ENCODE measurements at places on chromosomes 4 and X.

DNA sequence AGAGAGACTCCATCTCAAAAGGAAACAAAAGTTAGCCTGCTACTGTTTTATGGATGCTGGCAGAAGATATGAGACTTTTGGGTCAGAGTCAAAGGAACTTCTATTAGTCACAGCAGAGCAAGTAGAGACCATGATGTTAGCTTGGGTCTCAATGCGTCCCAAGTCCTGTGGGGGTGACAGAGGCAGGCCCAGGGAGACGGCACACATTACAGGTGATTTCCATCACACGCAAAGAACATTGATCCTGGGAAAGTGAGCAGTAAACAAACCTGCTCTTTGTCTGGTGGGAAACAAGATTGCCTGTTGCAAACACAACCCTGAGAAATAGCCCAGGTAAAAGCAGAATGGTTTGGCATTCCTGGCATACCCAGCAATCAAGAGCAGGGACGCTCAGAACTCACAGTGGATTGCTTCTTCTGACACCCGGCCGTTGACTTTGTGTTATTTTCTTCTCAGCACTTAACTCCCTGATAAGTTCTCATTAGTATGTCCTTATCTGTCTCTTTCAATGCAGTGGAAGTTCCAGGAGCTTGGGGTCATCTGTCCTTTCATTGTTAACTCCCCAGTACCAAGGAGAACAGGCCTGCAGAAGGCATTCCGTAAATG, 51.2 kb upstream of the LGI2 start:
- no peak for DNase-seq

- no peak for DNase-seq
These were observed 55.4 kb downstream of the DDX3X start for GRCh38 chrX:41389311-41389888.

DNA sequence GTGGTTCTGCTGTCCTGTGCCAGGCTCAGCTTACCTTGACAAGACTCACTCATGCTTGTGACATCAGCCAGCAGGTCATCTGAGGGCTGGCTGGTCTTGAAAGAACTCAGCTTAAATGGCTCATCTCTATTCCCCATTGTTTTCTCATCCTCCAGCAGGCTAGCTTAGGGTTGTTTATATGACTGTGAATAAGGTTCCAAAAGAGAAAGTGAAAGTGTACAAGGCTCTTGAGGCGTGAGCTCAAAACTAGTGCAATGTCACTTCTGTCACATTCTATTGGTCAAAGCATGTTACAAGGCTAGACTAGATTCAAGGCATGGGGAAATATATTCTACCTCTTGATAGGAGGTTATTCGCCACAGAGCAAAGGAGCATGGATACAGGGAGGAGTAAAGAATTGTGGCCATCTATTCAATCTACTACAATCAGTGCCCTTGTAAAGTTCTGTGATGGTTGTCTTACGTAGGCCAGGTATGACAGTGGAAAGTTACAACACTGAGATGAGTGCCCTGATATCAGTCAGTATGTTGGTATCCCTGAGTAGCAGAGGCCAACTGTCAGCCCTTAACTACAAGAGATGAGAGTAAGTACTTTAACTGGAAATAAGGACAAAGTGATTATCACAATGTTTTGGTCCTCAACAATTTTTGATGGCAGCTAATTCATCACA, 19.8 kb upstream of the TMLHE start:
- no peak for DNase-seq

- DNase-seq: no peak
These were observed 56.4 kb downstream of the NBDY start for GRCh38 chrX:56785442-56785841.

DNA sequence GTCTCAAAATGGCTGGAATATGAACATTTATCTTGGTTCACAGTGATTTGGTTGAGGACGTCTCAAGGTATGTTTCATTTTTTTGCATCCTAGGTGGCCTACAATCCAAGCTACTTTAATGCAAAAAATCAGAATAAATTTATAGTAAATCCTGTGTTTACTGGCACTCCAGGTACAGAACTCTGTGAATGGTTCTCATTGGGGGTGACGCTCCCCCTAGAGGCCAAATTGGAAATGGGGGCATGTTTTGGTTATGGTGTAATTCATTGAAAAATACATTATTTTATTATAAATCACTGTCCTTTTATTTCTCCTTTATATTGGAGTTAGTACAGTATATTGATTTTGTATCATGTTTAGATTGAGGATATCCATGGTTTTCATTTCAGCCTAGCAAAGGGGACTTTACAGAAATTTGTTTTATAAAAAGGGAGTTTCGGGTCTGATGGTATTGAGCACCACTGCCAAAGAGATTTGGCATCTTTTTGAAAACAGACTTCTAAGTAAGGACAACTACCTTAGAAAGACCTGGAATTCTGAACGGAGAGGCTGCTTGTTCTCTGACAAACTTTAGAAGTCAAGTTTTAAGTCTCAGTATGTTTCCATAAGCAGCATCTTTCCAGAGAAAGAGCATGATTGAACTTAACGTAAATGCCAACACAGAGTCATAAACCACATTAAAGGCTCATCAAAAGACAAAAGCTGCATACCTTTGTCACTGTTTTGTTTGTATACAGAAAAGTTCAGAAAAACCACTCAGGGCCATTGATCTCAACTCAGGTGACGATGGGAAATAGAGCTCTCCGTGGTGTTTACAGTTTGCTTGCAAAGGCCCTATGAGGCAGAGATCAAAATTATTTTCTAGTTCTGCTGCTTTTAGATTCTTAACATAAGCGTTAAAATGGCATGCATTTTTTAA, 19.4 kb downstream of the MTM1 start:
- no peak for DNase-seq

DNA sequence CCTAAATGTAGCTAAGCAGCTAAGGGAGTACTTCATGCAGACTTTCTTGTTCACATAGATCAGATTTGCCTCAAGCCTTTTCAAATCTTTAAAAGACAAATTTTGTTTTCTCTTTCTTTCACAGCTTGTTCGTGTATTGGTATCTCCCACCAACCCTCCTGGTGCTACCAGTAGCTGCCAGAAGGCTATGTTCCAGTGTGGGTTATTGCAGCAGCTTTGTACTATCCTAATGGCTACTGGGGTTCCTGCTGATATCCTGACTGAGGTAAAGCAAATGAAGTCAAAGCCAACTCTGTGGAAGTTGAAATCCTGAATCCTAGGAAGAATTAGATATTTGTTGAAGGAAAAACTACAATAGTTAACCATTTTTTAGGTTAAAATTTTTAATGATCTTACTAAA, 62.6 kb downstream of the USO1 start:
- no peak for DNase-seq

- no peak for DNase-seq
These were observed 22.2 kb downstream of the CLCN4 start for GRCh38 chrX:10178866-10179463.

GRCh38 chr4:12902735-12903134, 581.4 kb downstream of the RAB28 start:
- DNase-seq: no peak

GRCh38 chr4:135197641-135198040, 996.1 kb upstream of the PABPC4L start:
- no peak for DNase-seq

GRCh38 chr4:21722157-21722839, 226.3 kb downstream of the KCNIP4 start:
- DNase-seq: no peak

DNA sequence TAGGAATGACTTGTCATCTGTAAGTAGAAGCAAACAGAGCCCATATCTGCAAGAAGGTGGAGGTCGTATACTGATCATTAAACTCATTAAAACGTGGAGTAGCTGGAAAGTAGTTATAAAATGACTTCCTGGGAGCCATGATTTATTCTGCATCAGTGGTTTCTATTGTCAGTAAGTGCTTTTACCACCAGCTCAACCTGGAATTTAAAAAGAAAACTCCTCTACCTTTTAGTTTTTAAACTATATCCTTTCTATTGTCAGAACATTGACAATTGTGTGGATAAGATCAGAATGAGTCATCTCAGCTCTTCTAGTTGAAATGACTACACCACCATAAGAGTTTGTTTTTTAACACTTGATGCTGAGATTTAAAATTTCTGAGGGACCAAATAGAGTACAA, 651.2 kb upstream of the GALNT7 start:
- DNase-seq: no peak

- DNase-seq: no peak
These were observed 28.4 kb downstream of the MAGEB16 start for GRCh38 chrX:35826503-35826902.

DNA sequence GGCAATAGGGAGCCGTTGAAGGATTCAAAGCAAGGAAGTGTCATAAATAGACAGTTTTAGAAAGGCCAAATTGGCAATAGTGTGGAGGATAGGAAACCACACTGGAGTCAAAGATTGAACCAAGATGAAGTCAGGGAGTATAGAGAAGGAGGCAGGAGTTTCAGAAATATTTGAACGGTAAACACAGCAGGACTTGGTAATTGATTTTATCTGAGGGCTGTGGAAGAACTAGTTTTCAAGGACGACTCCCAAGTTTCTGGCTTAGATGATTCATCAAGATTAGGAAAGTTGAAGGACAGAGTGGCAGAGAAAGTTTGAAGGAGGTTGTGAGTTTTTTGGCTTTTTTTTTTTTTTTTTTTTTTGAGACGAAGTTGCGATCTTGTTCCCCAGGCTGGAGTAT, 11.5 kb upstream of the TMEM31 start:
- DNase-seq: no peak

DNA sequence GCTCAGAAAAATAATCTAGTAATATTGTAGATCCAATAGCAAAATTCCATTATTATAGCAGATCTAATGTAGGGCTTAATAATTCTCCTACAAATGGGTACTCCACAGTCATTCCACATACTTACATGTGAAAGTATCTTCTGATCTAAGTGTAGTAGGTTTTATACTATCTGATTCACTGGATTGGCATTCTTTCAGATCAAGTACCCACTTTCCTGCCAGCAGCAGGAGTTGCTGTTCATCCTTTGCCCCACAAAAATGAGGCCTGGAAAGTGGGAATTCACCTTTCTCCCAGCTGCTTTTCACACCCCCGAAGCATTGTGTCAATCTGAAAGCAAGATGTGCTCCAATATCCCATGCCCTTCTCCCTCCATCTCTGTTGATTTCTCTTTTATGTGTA, 77.1 kb upstream of the RXFP1 start:
- DNase-seq: no peak

DNA sequence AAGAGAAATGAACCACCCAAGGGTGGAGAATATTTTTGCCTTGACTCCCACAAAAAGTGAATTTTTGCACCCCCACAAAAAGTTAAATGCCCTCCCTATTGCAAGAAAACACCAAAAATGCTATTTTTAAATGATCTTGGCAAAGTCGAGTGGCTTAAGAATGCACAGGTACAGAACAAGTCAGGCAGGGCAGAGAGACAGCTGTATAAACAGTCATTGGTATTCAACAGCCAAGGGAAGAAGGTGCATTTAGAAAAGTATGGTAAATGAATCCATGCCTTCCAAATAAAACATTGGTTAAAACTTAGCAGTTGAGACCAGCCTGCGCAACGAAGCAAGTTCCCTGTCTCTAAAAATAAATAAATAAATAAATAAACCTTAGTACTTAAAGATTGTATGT, 169.3 kb downstream of the CHIC2 start:
- DNase-seq: no peak

- no peak for DNase-seq
These were observed 27.1 kb upstream of the IGFBP7 start for GRCh38 chr4:57137261-57137660.

GRCh38 chr4:95556207-95556859, 7.6 kb upstream of the UNC5C start:
- DNase-seq: no peak

DNA sequence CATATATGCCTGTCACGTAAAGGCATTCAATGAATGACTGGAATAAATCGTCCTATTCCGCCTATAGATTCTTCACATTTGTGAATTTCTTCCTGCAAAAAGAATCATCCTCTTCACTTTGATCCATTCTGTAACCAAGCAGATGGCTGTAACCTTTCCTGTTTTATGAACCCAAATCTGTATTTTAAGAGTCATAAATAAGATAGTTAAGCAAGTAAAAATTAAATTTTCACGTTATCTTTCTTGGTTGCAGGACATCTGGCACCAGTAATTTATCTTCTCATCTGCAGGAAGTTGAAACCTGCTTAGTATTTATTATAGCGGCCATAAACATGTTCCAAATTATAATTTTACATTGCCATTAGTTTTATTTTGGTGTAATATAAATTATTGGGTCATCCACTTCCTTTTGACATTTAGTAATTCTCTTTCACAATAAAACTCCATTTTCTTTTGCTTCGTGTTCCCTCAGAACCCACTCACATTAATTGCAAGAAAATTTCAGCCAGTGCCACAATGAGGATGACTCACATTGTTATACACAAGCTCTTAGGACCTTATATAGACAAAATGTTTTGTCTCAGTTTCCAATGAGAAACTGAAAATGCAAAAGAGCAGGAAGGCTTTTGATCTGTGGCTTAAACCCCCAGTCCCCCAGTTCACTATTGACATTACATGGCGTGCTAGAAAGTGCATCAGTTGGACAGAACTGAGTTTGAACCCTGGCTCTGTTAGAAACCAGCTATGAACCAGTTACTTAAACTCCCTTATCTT, 51.1 kb downstream of the TMEM156 start:
- DNase-seq: no peak

DNA sequence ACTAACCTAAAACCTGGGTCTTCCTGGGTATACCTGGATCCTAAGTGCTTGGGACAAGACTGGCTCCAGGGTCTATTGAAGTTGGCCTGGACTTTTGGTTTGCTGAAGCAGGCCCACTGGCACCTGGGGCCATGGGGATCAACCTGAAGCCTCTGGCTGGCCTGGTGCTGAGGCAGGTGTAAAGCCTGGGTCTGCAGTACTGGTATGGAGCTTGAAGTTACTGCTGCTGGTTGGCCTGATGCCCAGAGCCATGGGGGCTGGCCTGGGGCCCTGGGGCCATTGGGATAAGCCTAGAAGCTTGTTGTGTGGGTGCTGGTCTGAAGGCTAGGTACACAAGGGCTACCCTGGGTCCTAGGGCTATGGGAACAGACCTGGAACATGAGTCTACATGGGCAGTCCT, 743.2 kb upstream of the GRIA3 start:
- no peak for DNase-seq

- no peak for DNase-seq
These were observed 7.1 kb upstream of the RGS12 start for GRCh38 chr4:3285558-3286334.

DNA sequence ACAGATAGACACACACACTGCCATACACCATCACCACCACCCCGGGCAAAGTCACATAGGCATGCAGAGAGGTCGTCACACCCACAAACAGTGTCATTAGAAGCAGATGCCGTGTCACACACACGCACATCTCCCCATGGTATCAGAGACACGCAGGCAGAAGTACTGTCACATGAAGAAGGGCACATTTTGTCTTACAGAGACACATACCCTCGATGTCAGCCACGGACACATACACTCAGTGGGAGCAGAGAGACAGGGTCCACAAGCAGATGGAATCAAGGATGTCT, 3.3 kb downstream of the NALF2 start:
- no peak for DNase-seq

- no peak for DNase-seq
These were observed 3.1 kb downstream of the MTMR1 start for GRCh38 chrX:150696331-150696730.

All from GM18507 (cell line).